CD4-positive, alpha-beta T cell treated with Interleukin-10 for 1 hour (primary cell): ENCODE measurements at places on chromosomes 13 and 19.

GRCh38 chr13:105627270-105627669 is 908.2 kb downstream of the EFNB2 start:
- DNase-seq = no peak

GRCh38 chr13:20422362-20422761 is 103.3 kb downstream of the CRYL1 start:
- DNase-seq = no peak

- no peak for DNase-seq
Observed at GRCh38 chr13:28583651-28584091, 75.3 kb upstream of the POMP start.

- no peak for DNase-seq
Observed at GRCh38 chr19:33298146-33298911, 4.0 kb downstream of the CEBPA start.

- DNase-seq = no peak
Observed at GRCh38 chr13:46582190-46582589, 29.2 kb downstream of the LRCH1 start.

DNA sequence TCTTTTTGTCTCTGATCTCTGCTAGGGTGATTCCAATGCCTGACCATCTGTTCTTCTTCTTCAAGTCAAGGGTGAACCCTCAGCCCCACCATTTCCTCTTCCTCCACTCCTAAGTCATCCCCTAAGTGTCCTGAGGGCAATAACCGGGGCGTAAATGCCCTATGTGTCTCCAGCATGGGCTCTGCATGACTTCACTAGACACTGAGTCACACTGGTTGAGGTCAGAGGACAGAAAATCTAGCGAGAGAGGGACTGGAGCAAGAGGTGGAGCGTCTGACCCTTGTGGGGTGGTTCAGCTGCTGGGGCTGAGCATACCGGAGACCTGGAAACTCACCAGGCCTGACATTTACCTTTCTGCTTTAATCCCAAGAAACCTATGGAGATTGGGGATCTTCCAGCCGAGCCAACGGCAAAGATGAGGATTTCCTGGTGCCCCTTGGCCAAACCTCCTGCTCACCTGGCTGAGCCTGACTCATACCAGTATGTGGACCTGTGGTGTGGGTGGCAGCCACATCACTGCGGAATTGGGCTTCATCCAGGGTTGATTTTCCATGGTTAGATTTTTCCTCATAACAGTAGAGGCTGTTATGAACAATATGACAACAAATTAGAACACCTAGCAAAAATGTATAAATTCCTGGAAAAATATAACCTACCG is 26.9 kb downstream of the SCGB2B2 start:
- no peak for DNase-seq

DNA sequence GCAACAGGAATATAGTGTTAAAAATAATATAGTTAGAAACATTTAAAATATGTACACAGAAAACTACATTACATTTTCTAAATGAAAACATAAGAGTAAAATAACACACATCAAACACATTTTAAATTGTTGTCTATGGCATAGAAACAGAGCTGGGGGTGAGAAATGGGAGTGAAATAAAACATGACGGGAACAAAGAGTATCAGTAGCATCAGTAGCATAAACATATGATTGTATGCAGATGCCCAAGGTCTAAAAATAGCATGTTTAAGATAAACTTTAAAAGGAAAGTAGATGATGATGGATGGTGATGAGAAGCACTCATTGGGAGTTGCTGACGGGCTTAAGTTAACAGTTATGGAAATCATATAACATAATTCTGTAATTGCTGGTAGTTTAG is 1221.7 kb upstream of the SPRY2 start:
- no peak for DNase-seq

- no peak for DNase-seq
Observed at GRCh38 chr19:30539981-30540380, 167.8 kb downstream of the ZNF536 start.
